Kidney glomerular epithelial cell (primary cell): ENCODE measurements at places on chromosomes 5 and 9.

DNA sequence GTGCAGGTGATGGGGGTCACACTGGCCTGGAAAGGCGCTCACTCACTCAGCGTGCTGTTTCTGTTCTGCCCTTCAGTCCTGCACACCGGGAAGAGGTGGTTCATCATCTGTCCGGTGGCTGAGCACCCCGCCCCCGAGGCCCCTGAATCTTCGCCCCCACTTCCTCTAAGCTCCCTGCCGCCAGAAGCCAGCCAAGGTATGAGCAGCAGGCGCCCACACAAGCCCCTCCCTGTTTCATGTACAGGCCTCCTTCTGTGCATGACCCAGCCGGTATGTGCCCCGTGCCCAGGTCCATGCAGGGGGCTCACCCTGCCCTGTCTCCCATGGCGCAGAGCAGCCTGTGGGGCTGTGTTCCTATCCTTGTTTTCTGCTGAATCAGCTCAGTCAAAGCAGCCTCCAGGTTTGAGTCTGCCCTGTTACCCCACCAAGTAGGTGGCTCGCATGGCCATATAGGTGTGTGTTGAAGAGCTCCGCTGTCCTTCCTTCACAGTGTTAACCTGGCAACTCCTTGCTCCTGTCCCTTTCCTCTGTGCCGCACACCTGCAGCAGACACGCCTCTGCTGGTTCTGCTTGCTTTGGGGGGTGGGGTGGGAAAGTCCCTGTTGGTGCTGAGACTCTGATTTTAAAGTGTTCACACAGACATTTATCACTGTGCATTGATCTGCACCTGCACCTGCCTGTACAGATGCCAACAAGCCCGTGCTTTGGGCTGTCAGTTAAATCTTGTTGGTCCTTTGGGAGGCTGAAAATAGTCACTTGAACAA, 84.8 kb downstream of the WNK2 start:
- no peak for DNase-seq

- DNase-seq, result no peak
Observed at GRCh38 chr9:130833031-130833990, 1.7 kb upstream of the ABL1 start.

GRCh38 chr5:39169081-39169480, 50.3 kb downstream of the FYB1 start:
- no peak for DNase-seq

- no peak for DNase-seq
Observed at GRCh38 chr9:117549444-117549843, 134.6 kb upstream of the ASTN2 start.

GRCh38 chr5:2017540-2018389, 135.0 kb upstream of the IRX4 start:
- no peak for DNase-seq
